ENCODE measurements at places on chromosomes 2 and 18.
A peak's percentile ranks its signal among the peaks of the same experiment; 100 is the strongest.

GRCh38 chr2:144679942-144680341 lies 160.0 kb upstream of the ZEB2 start:
- no peak for DNase-seq

DNA sequence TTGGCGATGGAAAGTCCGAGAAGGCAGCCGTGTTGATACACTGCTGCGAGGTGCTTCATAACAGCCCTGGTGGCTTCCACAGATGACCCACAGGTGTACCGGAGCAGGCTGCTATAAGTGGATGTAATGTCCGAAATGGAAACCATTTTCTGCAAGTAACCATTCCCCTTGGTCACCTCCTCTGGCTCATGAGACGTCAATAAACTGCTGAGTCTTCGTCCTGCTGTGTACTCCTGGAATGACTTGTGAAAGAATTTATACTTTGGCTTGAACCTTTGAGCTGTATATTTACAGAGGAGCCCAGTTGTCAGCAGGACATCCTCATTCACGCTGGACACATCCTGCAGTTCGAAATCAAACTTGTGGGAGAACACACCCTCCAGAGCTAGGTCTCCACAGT lies 14.4 kb downstream of the NLRC4 start:
- no peak for DNase-seq

DNA sequence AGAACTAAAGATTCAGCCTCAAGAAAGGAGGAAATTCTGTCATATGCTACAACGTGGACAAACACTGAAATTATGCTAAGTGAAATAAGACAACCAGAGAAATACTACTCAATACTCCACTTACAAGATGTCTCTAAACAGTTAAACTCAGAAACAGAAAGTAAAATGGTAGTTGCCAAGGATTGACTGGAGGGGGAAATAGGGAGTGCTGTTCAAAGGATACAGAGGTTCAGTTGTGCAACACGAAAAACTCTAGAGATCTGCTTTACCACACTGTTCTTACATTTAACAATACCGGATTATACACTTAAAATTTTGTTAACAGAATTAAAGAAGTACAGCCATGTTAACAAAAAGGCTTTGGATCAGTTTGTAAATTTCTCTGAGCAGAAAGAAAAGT lies 39.8 kb upstream of the C2orf15 start:
- DNase-seq, result no peak

- DNase-seq, result peak; percentile 16
These were observed 15.9 kb upstream of the TMEM214 start for GRCh38 chr2:27016801-27017325.

DNA sequence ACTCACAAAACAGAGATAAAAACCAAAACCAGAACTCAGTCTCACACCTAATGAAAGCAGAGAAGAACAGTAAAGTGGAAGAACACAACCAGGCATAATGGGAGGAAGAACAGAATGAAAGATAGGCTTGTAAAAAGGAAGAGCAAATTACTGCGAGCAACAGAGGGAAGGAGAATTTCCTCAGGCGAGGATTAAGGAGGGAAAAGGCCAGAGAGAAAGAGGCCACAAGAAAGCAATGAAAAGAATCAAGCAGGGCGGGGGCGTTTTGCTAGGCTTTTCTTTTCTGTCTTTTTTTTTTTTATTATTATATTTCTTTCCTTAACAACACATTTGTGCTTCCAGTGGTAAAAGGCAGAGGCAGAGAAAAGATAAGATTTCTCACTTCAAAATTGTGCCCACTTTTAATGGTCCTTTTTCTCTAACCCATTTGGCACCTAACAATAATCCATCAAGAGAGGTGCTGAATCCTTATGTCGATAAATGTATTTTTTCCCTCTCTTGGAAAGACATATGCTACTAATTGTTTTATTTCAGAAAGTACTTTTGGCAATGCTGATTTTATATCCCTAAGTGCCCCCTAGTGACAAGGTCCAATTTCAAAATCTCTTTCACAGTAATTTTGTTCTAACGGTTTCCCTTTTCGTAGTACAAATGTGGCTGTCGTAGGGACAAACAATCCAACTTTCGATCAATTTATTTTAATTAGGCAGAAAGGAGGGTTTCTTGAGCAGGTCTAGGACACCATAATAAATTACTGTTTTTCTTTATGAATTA lies 138.7 kb upstream of the AQP4 start:
- DNase-seq, result no peak

GRCh38 chr18:24500217-24500616 lies 39.8 kb downstream of the HRH4 start:
- DNase-seq, result no peak

DNA sequence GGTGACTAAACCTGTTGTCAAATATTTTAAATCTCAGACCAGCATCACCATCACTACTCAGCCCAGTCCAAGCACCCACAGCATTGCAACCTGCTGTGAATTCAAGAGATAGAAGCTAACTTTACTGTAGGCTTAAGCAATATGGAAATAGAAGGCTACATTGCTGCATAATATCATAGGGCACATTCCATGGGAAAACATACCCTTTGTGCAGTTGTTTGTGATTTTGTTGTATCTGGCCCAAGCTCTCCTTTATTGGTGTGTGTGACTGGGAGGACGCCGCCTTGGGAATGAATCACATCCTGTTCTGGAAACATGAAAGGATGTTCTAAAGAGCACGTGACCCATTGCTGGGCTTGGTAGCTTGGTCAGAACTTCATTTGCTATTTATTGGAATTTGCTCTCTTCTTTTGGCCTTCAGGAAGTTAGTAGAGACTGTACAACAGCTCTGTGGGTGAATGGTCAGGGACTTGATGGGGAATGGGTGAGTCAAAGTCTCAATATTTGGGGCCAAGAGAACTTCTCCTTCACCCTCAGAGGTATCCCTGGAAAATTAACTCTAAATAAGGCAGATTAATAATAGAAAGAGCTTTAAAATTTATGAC lies 106.8 kb upstream of the SERPINE2 start:
- no peak for DNase-seq

DNA sequence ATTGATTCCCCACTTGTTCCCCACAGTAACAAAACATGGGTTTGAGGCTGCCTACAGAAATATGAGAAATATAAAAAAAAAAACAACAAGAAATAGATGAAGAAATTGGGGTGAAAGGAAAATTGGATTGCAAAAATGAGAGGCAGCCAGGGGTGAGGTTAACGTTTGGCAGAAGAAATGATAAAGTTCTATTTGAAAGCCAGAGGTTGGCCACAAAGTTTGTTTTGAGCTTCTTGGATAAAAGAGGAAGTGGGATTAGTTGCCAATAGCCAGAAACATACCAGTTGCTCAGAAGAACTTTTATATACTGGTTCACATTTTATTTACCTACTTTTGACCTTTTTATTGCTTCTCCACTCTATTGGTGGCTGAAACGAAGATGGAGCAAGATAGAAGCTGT lies 67.5 kb downstream of the FASTKD2 start:
- DNase-seq, result no peak

GRCh38 chr2:88538362-88538917 lies 85.9 kb upstream of the FOXI3 start:
- DNase-seq, result no peak

DNA sequence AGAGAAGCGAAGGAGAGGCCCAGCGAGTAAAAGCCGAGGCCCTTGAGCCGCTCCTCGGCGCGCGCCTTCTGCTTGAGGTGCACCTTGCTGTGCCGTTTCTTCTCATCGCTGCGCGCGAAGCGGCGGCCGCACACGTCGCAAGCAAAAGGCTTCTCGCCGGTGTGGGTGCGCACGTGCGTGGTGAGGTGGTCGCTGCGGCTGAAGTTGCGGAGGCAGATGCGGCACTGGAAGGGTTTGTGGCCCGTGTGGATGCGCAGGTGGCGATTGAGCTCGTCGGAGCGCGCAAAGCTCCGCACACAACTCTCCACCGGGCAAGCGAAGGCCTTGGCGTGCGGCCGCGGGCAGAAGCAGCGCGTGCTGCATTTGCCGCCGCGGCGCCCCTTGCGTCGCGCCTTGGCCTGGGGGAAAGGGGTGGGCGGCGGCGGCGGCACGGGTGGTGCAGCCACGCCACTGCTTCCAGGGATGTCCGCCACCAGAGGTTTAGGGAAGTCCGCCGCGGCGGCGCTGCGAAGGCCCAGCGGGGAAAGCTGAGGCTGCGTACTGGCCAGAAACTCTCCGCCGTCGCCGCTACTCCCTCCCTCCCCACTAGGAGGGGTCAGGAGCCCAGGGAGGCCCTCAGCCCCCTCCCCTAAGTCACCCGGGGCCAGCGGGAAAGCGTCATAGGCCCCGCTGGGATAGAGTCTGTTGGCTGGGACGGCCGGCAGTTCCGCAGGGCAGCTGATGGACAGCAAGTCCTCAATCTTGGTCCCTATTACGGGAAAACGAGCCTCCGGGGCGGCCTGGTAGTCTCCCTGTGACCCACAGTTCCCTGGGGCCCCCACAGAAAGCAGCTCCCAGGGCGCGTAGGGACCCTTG lies 1.7 kb downstream of the EGR4 start:
- DNase-seq, result no peak

GRCh38 chr18:10400534-10401307 lies 53.7 kb upstream of the APCDD1 start:
- DNase-seq, result no peak

GRCh38 chr2:198405311-198405710 lies 600.9 kb downstream of the PLCL1 start:
- DNase-seq, result no peak
